Activated CD8-positive, alpha-beta memory T cell treated with anti-CD3 and anti-CD28 coated beads, Interleukin-2, amount 50 U/mL, for 48 hours (primary cell): ENCODE measurements at places on chromosomes 11 and 22.

DNA sequence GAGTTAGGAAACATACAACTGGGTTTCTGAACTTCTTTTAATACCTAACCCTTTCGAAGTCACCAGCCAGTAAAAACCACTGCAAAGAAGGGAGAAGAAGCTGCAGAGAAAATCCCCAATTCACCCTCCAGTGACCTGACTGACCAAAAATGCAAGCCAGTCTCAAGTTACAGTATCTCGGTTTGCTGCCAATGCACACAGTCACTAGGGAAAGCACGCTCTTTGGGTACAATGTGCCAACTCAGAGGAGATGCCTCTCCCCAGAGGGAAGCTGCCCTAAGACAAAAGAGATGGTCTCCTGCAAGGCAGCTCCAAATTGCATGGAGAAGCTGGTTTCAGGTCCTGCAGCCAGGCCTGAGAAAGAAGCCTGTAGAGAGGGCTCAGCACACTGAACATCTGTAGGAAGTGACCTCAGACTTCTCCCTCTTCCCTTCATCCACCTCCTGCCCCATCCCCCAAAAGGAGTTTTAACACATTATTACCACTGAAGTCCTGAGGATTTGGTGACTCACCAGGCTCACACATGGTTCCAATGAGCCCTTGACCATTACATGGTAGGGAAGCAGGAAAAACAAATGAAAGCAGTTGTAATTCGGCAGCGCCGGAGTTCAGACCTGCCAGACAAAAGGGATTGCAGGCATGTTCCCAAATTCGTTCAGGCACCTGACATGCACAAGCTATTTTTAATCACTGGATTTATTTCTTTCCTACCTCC is 90.1 kb downstream of the ETS1 start:
- DNase-seq, result no peak

GRCh38 chr11:26332572-26332915 is 614 bp downstream of the ANO3 start:
- no peak for DNase-seq

- DNase-seq, result no peak
These were observed 133.4 kb downstream of the DBX1 start for GRCh38 chr11:20026629-20027555.

DNA sequence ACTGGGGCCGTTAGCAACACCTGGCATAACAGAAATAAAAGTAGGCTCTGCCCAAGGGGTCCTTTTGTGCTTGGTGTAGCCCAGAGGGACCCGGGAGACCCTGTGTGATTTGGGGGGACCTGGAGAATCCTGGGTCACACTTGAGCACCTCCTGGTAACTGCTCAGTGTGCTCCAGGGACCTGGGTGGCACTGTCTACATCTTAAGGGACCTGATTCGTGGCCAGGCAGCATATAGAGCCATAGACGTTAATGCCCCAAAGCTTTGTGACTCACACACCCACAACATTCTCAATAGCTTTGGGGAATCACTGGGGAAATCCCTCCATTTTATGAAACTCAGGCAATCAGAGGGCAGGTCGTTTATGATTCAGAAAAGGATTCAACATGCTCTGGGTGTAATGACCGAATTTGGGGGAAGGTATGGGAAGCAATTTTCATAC is 3.6 kb upstream of the IGF2 start:
- no peak for DNase-seq

DNA sequence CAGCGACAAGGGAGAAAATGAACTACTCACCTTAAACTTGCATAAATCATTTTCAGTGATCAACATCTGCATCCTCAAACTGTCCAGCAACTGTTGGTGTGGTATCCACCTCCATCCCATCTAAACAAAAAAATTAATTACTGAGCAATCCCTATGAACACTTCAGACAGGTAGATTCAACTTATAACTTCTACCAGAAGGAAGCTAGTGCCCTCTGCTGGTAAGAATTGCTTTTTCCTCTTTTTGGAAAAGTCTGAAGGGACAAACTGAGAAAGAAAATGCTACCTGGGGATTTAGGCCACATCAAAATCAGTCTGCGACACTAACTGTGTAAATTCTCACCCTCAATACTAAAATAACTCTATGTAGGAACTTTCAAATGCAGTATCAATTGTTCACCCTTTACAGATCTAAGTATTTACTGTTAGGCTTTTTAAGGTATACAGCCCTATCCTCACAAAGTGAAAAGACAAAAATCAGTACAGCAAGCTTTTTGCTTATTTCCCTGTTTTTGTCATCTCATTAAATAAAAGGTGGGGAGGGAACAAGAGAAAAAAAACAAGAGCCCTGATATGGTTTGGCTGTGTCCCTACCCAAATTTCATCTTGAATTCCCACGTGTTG is 17.9 kb downstream of the CLNS1A start:
- no peak for DNase-seq

DNA sequence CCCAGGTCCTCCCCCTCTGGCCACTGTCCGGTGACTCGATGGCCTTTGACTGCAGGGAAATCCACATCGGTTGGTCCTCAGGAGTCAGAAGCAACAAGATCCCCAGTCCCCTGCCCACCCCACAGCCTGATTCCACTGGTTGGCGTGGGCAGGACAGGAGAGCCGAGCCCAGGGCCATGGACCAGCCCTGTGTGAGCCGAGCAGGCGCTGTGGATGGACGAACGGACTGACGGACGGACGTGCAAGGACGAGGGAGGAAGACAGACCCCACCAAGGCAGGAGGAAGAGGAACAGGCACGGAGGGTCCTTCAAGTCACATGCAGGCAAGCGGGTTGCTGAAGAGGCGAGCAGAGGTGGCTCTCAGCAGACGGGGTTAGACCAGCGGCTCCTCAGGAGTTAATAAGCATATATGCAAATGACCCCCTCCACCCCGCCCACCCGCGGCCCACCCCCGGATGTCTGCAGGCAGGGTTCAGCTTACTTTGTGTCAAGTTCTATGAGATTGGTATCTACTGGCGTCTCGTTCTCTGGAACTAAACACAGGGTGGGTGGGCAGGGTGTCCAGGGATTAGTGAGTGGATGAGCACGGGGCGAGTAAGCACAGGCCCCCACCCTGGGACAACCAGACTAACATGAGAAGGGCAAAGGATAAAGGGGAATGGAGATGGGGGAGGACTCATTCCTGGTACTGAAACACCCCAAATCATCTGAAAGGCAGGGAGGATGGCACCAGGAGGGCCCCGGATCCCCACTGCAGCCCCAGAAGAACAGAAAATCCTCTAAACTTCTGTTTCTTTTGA is 26.8 kb downstream of the TPBGL start:
- no peak for DNase-seq

GRCh38 chr11:69200331-69201065 is 44.8 kb downstream of the SMIM38 start:
- DNase-seq, result no peak

DNA sequence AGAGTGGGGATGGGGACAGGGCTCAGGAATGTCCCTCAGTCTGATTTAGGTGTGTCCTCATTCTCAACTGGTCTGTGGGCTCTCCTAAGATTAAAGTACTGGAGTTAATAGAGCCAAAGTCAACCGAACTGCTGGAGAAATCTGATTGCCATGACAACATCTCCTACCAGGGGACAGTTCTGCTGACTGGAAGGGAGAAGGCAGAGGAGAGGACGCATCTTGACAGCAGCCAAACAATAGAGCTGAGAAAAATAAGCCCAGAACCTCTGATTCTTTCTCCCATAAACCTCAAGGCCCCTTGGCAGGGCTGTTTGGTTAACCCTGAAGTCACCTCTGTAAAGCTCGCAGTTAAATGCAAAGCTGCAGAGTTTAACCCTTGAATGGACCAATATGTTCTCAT is 2.8 kb downstream of the KCTD14 start:
- DNase-seq, result no peak
